Hematopoietic multipotent progenitor cell treated with erythropoietin and hydrocortisone succinate and interleukin-3 and kit ligand, for 6 days (in vitro differentiated cells): ENCODE measurements at places on chromosomes 4 and X.

DNA sequence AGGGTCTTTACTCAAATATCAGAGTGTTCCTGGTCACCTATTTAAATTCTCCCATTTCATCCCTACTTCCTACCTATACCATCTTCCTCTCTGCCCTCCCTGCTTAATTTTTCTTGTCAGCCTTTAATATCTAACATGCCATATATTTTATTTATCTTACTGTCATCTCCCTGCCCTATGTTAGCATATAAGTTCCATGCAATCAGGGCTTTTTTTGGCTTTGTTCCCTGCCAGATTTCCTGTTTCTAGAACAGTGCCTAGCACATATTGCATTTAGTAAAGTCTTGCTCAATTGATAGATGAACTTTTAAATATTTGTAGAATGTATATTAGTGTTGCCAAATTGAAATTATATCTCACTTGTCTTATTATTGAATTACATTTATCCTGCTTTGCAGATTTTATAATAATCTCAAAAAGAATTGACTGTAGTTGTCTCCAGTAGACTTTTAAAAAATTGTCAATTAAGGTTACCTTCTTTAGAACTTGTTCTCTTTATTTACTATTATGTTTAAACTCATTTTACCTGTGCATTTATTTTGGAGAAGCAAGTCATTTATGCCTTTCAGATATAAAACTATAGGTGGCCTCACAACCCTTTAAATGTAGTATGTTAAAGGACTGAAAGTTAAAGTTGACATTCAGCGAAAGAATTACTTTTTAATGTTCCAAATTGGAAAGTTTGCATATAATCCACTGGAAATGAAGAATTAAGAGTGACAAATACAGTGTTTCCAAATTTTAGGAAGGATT lies 108.2 kb upstream of the BMPR1B start:
- no peak for DNase-seq

DNA sequence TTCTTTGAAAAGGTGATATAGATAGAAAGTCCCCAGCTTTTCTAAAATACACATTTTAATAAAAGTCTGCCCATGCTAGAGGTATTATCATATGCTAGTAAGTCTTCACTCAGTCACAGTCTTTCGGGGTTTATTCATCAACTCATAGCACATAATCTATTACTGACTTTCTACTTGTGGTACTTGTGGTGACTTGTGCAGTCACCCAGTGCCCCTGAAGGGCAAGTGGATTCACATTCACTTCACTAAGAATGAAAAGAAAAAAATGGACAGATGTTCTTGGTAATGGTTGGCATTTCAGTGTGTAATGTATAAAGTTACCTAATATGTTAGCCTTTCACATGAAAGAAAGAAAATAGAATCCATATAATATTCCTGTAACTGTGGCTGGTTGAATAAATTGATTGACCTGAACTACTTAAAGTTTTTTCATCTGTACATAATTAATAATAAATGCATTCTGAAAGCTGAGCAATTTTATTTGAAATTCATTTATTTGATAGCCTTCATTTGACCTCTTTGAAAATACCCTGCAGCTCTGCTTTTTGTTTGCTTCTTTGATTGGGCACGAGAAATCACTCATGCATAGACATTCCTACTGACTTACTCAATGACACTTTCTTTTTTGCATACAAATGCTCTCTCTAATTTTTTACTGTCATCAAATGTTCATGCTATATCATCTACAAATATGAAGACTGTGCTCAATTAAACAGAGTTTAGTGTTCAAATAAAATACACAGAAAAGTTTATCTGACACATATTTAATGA lies 39.5 kb upstream of the ZNF330 start:
- no peak for DNase-seq

- DNase-seq = no peak
Measured at GRCh38 chr4:156824451-156825060, 147.0 kb downstream of the PDGFC start.

GRCh38 chr4:128601991-128602695 lies 207.4 kb upstream of the JADE1 start:
- DNase-seq = peak; percentile 81

- no peak for DNase-seq
Measured at GRCh38 chrX:153583433-153583832, 15.5 kb downstream of the CCNQ start.

- peak; percentile 17 for DNase-seq
Measured at GRCh38 chr4:140755774-140756318, 339 bp downstream of the TBC1D9 start.

DNA sequence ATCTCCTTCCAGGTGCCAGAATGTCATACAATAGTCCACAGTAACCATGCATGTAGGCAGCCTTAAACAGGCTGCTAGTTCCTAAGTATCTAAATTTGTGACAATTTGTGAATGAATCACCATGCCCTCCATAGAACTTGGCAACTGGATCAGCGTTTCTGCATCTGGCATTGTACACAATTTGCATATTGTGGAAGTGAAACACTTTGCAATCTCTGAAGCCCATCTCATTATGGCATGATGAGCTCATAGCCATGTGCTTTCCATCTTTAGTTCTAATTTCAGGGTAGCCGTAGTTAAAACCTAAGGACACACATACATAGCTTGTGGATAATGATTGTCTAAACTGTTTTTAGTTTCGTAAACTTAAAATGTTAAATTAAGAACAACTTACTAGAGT lies 573.6 kb downstream of the PPP4R3C start:
- no peak for DNase-seq

DNA sequence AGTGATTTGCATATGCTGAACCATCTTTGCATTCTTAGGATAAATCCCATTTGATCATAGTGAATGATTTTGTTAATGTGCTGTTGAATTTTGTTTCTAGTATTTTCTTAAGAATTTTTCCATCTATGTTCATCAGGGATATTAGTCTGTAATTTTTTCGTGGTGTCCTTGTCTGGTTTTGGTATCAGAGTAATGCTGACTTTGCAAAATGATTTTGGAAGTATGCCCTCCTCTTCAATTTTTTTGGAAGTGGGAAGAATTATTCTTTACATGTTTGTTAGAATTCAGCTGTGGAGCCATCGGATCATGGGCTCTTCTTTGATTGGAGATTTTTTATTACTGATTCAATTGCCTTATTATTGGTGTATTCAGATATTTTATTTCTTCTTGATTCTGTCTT lies 54.0 kb upstream of the TRO start:
- no peak for DNase-seq

GRCh38 chr4:164481306-164482091 lies 272.4 kb upstream of the SMIM31 start:
- DNase-seq = no peak

DNA sequence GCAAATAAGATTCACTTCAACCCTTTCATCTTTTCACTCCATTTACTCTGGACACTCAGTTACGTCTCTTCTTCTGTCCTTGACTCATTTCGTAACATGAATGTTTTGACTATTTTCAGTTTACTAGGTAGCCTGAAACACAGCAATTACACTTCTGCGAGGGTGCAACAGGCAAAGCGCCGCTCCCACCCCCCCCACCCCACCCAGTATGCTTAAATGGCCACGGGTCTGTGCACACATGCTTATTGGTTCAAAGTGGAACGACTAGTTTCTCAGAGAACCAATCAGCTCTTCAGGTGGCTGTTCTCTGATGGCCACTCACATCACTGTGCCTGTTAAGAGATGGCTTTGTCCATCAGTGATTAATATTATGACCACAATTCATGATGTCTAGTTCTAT lies 3.5 kb downstream of the BEND4 start:
- DNase-seq = no peak

DNA sequence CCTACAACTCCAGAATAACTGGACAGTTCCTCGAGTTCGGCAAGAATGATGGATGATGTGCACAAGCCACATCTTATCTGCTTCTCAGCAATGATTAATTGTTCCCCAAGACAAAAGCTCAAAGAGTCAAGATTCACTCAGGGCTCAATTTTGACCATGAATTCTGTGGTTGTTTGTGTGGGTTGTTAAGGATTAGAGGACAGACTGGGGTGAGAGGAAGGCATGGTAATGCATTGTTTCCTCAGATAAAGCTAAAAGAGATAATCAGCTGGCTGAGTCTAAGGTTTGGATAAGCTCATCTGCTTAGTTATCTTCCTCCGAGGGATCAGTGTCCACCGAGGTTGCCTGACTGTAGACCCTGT lies 161.0 kb downstream of the CPEB2 start:
- DNase-seq = no peak

DNA sequence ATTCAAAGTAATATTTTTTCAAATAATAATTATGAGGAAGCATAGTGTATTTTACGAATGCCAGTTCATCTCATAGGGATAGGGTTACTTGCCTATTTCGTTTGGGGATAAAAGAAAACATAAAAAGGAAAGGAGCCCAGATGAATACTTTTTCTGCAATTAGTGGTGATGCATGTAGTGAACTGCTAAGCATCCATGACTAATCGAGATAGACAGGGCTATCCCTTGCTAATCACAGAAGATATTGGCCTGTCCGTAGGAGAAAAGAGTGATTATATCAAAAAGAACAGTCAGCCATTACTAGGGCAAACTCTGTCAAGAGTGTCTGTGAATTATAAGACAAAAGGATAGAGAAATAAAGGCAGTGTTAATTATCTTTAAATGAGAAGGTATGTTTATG lies 746.1 kb downstream of the C4orf33 start:
- DNase-seq = no peak

DNA sequence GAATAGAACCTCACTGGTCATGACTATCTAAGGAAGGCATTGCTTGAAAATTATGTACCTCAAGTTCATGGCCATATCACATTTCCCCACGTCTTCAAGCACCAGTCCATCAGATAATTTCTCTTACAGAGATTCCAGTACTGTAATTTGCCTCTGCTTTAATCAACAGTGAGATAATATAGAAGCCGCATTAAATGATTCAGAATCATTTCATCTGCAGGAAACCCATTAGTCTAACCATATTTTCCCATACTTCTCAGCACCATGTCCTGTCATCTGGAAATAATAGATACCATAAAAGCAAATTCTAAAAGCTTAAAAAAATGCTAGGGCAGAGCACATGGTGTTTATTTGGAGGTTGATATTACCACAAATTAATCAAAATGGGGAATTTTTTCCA lies 310.3 kb upstream of the SLIT2 start:
- DNase-seq = no peak

DNA sequence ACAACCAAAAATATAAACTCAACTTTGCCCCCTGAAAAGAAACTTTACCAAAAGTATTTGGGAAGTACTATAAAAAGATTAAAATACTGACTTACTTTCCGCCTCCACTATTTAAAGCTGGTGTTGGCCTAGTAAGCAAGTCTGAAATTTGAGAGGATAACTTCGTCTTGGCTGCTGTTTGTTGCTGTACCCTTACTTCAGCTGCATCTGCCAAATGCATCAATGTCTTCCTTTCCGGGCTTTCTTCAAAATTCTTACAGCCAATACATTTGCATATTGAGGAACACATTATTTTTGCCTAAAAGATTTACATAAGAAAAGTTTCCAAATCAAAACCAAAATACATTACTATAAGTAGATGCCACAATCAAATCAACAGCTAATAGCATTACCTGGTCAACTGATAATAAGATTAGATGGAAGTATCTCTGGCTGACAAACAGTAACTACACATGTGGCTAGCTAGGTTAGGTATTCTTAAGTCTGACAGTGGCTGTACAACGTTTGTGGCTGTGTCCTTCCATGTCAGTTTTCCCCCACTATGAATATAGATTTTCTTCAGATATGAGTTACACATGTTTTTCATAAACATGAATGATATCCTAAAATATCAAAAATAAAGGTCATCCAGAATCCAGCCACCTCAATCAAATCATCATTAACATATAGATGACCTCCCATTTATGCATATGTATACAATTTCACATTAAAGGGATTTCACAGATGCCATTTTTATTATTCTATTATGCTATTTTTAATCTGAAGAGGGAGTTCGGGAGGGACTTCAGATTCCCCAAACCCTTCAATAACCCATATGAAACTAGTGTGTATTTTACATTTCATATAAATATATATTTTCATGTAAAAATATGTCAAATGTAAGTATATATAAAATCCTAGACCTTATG lies 30.6 kb downstream of the THAP9 start:
- DNase-seq = no peak

GRCh38 chr4:53023677-53024299 lies 161.7 kb downstream of the RASL11B start:
- no peak for DNase-seq

- DNase-seq = peak; percentile 76
Measured at GRCh38 chr4:15396157-15396800, 31.6 kb upstream of the C1QTNF7 start.

GRCh38 chr4:184136525-184136924 lies 81.1 kb downstream of the ENPP6 start:
- no peak for DNase-seq

- DNase-seq = no peak
Measured at GRCh38 chr4:6172093-6172926, 28.0 kb downstream of the JAKMIP1 start.

DNA sequence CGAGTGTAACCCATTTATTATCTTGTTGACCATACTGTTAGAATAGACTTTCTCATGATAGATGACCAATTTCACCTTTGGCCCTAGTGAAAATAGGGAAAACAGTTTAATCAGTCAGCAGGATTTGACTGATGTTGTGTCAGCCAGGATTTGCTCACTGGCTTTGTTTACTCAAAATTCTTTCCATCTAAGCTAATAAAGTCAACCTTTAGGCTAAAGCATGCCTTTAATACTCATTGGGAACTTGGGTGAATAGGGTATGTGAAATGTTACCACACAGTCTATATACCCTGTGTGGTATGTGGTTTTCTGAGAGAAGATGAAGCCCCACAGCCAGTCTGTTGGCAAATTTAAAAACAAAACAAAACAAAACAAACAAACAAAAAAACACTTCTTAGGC lies 18.7 kb upstream of the SPANXB1 start:
- no peak for DNase-seq

- DNase-seq = peak; percentile 31
Measured at GRCh38 chr4:3358656-3359055, 65.8 kb downstream of the RGS12 start.

GRCh38 chrX:57652705-57653104 lies 27.4 kb downstream of the NLRP2B start:
- DNase-seq = no peak

GRCh38 chrX:118595501-118596042 lies 100.0 kb downstream of the DOCK11 start:
- no peak for DNase-seq

- DNase-seq = no peak
Measured at GRCh38 chr4:53583513-53583912, 7.8 kb downstream of the LNX1 start.

GRCh38 chrX:138775517-138775916 lies 64.0 kb upstream of the FGF13 start:
- peak; percentile 53 for DNase-seq

- DNase-seq = no peak
Measured at GRCh38 chr4:38914854-38915253, 47.2 kb downstream of the FAM114A1 start.

DNA sequence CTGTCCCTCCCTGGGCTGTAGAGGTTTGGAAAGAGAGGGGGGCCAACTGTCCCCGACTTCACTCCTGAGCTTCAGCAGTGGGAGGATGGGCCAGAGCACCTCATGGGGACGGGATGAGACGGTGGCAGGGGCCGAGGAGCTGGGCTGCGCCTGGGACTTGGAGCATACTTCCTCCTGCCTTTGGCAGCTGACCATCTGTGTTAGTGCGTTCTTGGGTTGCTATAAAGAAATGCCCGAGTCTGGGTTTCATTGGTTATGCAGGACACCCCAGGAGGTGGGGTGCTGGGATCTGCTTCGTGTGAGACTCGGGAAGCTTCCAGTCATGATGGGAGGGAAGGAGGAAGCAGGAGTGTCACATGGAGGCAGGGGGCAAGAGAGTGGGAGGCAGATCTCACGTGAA lies 7.4 kb downstream of the PSAPL1 start:
- no peak for DNase-seq

GRCh38 chrX:24306440-24306839 lies 7.4 kb downstream of the SUPT20HL2 start:
- DNase-seq = no peak

GRCh38 chrX:143633461-143634308 lies 2.2 kb downstream of the SLITRK4 start:
- no peak for DNase-seq
